ENCODE measurements at places on chromosomes 16 and 17.

DNA sequence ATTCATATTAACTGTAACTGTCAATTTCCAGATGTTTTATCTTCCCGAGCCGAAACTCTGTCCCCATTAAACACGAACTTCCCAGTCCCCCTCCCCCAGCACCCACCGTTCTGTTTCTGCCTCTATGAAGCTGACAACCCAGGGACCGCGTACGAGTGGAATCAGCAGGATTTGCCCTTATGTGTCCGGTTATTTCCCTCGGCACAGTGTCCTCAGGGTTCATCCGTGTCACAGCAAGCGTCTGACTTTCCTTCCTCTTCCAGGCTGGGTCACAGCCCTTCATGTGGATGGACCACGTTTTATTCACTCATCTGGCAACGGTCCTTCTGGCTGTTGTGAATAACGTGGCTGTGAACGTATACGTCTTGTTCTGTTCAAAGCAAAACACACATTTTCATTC is 31.3 kb downstream of the METRNL start:
- no peak for DNase-seq

GRCh38 chr17:77109764-77110359 is 30.9 kb upstream of the SEC14L1 start:
- DNase-seq = no peak

DNA sequence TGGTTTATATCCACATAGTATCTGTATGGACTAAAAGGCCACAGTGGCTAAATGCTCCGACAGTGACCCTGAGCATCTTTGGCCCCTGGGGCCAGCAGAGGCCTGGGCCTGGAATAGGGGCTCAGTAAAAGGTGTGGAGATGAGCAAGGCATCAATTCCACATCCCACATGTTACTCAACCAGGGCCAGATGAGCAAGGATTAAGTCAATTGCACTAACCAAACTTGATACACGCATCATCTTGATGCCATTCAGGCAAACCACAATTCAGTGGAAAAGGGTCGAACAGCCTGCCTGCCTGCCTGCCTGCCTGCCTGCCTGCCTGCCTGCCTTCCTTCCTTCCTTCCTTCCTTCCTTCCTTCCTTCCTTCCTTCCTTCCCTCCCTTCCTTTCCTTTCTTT is 53.5 kb upstream of the DNAJA2 start:
- no peak for DNase-seq

GRCh38 chr16:29302976-29303375 is 103.5 kb downstream of the NPIPB11 start:
- no peak for DNase-seq

DNA sequence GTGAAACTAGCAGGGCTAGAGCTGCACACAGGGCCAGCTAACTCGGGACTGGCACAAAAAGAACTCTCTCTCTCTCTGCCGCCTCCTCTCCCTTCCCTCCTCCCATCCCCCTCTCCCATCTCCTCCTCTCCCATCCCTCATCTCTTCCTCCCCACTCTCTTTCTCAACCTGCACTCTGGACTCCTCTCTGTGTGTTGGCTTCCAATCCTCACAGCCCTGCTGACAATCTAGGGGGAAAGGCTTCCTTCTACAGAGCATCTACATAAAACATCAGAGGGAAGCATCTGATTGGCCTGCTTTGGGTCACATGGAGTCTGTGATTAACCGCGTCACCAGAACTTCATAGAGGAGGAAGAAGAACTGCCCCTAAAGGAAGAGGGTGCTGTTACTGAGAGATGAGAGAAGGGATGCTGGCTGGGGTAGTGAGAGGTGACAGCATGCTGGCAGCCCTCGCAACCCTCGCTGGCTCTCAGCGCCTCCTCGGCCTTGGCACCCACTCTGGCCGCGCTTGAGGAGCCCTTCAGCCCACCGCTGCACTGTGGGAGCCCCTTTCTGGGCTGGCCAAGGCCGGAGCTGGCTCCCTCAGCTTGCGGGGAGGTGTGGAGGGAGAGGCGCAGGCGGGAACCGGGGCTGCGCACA is 12.8 kb upstream of the ZFP90 start:
- no peak for DNase-seq

- DNase-seq = no peak
These were observed 15.0 kb downstream of the C16orf46 start for GRCh38 chr16:81061871-81062608.

DNA sequence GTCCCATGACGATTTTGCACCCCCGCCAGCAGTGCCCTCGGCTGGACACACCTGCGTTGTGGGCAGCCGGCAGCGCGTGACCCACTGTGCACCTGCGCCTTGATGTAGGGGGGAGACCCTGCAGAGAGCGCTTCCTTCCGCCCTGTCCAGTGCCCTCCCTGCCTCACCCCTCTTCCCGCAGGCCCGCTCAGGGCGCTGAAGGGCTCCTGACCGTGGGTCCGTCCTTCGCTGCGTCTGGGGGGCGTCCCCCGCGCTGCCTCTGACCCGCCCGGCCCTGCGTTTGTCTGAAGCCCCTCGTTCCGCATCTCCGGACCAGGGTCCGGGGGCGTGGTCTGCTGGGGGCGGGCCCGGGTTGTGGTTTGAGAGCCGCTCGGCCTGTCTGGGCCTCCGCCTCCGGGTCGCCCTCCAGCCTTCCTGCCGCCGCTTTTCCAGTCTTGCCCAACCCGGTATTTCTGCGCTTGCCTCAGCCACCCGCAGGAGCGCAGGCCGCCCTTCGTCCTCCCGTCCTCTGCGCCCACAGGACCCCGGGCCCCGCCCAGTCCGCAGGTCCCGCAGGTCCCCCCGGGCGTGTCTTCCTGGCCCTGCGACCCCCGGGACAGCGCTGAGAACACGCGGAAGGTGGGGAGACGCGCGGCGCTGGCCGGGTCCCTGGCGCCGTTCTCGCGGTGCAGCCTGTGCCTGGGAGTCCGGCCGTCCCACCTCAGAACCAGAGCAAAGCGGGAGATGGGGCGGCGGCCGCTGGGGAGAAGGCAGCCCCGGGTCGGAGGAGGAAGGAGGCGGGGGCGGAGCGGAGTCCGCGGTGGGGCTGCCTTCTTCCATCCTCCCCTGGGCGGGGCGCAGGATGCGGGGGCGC is 4.0 kb upstream of the IL17C start:
- DNase-seq = no peak

Measured in SK-N-MC (cell line).